ENCODE measurements at places on chromosomes 6 and 20.

GRCh38 chr6:158751921-158752320 lies 67.2 kb downstream of the EZR start:
- no peak for DNase-seq

- DNase-seq, result peak; percentile 93
Observed at GRCh38 chr20:33993576-33994221, at the start of gene RALY. RALY (plus strand) TSS chr20:33993911; CDS start chr20:34072075, 78,164 bp downstream.

DNA sequence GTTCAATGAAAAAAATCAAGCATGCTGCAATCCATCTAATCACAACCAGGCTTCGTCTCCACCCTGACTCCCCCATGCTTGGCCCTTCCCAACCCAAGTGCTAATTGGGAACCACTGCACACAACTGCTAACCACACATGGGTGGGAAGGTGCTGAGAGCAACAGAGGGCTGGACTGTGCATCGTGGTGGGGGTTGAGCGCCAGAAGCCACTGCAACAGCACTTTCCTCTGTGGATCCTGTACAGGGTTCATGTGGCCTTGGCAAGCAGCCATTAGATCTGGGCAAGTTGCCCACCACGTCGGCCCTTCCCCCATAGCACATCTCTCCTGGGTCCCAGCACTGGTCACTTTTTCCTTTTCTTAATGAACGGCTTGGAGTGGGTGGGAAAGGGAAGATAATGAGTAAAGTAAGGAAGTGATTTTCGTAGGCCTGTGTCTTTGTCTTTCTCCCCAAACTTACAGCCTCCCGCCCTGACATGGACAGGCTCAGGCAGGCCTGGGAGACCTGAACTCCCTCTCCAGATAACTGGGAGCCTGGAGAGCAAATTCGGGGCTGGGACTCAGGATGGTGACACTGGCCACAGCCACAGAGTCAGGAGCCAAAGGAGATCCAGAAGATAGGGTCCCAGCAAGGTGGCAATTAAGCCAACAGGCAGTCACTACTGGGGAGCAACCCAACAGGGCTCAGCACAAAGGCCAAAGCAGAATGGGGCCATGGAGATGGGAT lies 34.4 kb upstream of the MRPS10 start:
- DNase-seq, result no peak

DNA sequence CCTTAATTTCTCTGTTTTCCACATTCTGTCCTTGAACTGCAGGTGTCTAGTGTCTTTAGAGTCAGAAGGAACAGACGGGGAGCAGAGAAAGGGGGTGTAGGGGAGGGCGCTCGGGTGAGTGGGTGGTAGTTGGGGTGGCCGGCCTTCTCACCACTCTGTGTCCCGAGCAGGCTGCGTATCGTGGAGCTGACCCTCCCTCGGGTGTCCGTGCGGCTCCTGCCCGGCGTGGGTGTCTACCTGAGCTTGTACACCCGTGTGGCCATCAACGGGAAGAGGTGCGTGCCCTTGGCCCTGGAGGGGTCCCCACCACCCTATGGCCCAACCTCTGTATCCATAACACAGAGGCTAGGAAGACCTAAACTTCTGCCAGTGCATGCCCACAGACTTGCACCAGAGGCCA lies 5.3 kb downstream of the BPIFB4 start:
- DNase-seq, result no peak

GRCh38 chr20:42041000-42041565 lies 422.9 kb upstream of the CHD6 start:
- no peak for DNase-seq

- peak; percentile 49 for DNase-seq
Observed at GRCh38 chr6:5851261-5851757, 155.4 kb downstream of the NRN1 start.

DNA sequence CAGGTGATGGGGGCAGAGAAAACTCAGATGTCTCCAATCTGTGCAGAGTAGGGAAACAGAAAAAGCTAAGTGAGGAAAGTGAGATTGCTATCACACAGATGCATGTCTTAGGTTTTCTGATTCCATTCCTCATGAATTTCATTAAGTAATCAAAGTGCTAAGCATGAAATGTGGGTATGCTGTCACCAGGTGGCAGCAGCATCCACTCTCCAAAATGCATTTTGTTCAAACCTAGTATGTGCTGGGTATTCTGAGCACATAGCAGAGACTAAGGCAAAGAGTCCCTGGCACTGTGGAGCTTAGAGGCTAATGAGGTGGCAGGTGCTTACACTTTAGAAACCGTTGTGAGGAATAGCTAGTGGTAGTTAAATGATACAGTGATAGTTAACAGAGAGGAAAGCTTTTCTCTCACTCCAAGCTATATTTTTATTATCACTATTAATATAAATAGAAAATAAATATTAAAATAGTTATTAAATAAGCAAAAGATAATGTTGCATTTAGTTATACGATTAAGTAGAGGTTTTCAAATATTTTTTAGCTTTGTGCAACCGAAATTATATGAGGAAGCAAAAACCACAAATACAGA lies 179.5 kb downstream of the CDH26 start:
- DNase-seq, result no peak

- no peak for DNase-seq
Observed at GRCh38 chr6:127383988-127384387, 40.6 kb upstream of the ECHDC1 start.

- DNase-seq, result no peak
Observed at GRCh38 chr6:129695373-129696027, 14.5 kb downstream of the ARHGAP18 start.

DNA sequence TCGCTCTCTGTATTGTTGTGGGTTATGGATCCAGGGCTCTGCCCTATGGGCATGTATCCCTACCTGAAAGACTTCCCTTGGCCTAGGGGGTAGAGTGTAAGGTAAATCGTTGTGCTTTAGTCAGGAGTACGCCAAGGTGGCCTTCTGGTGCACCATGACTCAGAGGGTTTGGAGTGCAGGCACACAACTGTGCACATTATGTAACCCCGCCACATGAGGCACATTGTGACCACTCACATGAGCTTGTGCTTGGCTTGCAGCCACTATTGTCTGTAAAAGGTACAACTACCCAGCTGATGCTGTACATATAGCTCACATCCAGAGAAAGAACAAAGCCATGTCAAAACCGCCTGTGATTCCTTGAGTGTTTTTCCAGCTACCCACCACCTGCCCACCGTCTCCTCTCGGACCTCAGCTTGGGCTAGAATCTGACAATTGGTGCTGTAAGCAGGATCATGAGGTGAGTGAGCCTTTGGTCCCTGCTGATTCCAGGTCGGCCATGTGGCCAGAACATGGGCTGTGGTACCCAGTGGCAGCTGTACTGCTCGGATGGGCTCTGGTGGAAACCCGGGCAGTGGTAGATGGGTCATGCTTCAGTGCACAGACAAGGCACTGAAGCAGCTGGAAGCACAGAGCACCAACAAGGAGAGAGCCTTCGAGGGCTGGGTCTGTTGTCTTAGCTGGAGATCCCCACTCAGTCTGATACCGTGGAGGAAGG lies 33.8 kb downstream of the HDDC2 start:
- no peak for DNase-seq

GRCh38 chr6:32785781-32786533 lies 22.6 kb upstream of the HLA-DQB2 start:
- DNase-seq, result no peak

DNA sequence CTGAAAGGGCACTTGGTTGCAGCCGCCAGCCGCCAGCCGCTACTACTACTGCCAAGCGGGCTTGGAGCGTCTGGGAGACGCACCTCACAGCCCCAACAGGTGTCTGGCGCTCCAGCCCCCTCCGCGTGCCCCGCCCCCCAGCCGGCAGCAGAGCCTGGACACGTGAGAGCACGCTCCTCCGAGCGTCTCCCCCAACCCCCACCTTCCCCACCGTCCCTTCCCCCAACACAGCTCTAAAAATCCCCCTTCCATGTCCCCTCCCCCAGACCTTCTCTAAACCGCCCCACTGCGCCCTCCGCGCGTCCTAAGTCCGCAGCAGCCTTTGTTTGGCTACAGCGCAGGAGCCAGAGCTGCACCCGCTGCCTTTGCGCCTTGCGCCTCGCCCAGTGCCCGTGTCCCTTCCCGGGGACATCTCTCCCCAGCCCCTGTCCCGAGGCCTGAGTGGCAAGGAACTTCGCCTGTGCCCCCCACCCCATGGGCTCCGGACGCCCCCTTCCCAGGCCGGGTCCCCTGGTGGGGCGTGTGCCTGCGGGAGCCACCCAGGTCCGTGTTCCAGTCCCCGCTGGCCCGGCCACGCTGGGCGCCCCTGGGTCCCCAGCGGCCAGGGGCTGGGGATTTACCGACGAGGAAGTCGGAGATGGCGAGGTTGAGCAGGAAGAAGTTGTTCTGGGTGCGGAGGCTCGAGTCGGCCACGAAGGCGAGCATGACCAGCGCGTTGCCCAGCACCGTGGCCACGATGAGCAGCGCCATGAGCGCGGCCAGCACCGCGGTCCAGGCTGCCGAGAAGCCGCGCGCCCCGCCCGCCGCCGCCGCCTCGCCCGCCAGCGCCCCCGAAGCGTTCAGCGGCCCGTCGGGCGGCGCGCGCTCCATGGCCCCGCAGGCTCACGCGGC lies 732 bp downstream of the HRH3 start:
- no peak for DNase-seq

Measured in activated CD8-positive, alpha-beta memory T cell treated with anti-CD3 and anti-CD28 coated beads for 1 hour (primary cell).